ENCODE measurements at places on chromosomes 11 and 22. TPM values are rescaled to one million over a fixed set of nuclear protein-coding genes. Genes with fewer than 3 reads are reported as not detected.

DNA sequence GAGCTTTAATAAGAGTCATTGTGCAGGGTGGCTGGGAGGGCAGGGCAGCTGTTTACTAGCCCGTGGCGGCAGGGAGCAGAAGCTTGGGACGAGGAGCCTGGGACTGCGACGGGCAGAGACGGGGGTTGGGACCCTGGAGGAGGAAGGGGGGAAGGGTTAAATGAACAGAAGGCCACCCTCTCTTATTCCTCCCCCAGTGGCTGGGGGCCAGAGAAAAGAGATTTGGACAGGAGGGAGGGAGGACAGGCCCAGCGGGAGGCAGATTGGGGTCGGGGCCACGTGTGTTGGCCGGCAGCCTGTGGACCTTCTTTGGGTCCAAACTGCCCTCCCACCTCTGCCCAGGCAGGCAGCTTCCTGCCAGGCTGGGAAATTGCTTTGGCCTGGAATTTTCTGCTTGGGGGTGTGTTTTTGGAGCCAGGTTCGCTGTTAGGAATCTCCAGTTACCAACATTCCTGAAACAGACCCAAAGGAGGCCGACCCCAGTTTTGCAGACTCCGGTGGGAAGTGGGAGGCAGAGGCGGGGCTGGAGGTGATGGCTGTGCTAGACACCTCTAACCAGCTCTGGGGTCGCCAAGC, 50.2 kb downstream of the APOL3 start:
- no peak overlapping the region for H3K27ac ChIP-seq
- H3K36me3 ChIP-seq = no peaks in the 10 kb centered on the region
- H3K4me1 ChIP-seq = peaks cover 2% of the 10 kb centered on the region
- no peaks in the 10 kb centered on the region for H3K27me3 ChIP-seq
- no peak for DNase-seq

GRCh38 chr22:17411213-17411612, 42.0 kb downstream of the CECR2 start:
- no peak overlapping the region for H3K4me3 ChIP-seq
- no peaks in the 10 kb centered on the region for H3K36me3 ChIP-seq
- no peak overlapping the region for H3K27ac ChIP-seq

DNA sequence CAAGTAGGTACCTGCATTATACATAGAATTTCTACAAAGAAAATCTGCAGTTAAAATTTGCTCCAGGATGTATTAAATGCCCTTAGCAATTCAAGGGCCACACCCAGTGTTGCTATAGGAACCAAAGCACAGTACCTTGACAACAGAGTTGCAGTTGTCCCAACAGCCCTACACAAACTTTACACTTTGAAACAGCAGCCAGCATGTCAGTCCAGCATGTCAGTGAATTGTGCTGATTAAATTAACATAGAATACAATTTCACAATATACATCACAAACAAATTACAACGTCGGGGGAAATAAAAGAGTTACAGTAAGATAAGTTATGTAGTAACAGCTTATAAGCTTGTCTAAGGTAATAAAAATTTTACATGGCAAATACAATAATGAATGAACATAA, 389.2 kb downstream of the SOX6 start:
- no peak overlapping the region for H3K4me3 ChIP-seq
- H3K27me3 ChIP-seq = no peaks in the 10 kb centered on the region
- H3K4me1 ChIP-seq = peaks cover 32% of the 10 kb centered on the region

- H3K4me3 ChIP-seq = no peak overlapping the region
- DNase-seq = no peak
- H3K27ac ChIP-seq = no peak overlapping the region
- H3K4me1 ChIP-seq = no peaks in the 10 kb centered on the region
Observed at GRCh38 chr22:47114813-47115517, 352.5 kb downstream of the TBC1D22A start.

Gene MOGAT2
- total RNA-seq = 0.25 TPM

Measured in heart left ventricle (tissue), 16 donors.